ENCODE measurements at places on chromosomes 5 and 9.
A peak's percentile ranks its signal among the peaks of the same experiment; 100 is the strongest.

- peak; percentile 69 for DNase-seq
Measured at GRCh38 chr9:91421128-91421765, 2.4 kb downstream of the NFIL3 start.

- no peak for DNase-seq
Measured at GRCh38 chr5:140365282-140365681, 5.3 kb downstream of the SLC4A9 start.

DNA sequence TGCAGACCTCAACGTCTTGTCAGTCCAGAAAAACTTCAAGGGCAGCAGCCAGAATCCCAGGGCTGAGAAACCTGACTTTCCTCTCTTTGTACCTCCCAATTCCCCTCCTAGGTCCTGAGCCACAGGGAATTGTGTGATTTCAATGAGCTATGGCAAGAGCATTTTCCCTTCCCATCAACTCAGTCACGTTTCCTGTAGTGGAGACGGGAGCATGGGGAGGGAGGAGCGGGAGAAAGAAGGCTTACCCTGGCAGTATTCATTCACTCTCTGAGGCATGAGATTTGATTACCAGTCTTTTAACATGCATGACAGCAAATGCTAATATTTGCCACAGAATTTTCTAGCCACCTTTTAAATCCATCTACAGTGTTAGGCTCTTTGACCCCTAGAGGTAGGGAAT, 109.4 kb upstream of the TBCA start:
- DNase-seq, result no peak

DNA sequence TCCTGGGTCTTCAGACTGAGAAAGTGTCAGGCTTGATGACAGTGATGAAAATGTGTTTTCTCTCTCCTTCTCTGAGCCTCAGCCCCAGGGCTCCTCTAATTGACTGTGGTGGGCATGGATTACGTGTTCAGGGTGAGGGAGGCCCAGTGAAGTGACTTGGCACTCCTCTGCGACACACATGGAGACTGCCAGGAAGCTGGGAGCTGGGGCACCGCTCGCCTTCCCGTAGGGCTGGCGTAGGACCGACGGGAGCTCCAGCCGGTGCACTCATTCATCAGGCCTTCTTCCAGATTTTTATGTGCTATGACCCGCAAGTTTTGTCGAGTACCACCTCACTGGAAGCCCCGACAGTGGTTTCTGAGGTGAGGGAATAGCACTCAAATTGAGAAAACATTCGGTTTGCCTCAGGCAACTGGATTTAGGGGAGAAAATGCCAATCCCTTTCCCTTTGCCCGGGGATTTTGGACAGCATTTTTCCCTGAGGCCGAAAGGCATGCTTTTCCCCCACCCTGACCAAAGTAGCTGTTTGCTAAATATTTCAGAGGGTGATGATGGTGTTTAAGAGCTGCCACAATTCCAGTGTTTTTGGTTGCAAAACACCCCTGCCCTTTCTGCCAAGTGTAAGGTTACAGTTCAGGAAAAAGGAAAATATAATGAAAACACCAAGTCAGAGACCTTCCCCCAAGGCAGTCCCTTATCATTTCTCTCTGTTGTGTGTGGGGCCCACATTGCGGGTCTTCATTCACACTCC, 83.7 kb downstream of the PCSK5 start:
- DNase-seq, result no peak

- no peak for DNase-seq
Measured at GRCh38 chr5:170056561-170057267, 49.0 kb upstream of the FOXI1 start.

DNA sequence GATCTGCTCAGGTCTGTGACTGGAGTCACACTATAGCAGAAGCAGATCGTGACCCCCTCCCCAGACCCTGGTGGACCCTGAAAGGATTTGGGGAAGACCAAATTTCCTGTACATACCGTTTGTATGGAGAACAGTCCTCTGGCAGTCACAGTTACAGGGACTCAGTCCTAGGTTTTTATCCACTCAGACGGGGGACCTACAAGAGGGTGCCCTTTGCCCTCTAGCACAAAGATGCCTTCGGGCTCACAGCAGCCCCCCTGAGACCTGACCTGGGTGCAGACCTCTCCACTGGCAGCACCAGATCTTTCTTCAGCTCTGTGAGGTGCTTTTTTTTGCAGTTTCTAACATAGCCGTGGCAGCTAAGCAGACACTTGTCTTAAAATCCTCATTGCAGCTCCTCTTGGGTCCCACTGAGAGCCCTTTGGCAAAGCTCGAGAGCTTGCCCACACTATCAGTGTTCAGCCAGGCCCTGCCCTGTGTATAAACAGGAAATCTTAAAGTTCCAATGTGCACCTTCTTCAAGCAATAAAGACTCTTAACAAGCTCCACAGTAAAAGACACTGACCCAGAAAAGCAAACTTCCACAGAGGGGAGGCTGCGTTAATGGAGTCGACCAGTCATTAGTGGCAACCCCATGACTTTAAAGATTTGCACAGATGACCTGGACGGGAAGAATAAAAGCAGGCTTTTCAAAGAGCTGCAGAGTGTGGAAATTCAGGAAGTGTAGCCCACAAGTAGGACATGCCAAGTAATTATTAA, 71.8 kb upstream of the LHFPL2 start:
- DNase-seq, result no peak

Data from right forelimb (tissue), 1 donor.